Osteocyte (in vitro differentiated cells): ENCODE measurements at places on chromosomes 3 and 15. TPM values are rescaled to one million over a fixed set of nuclear protein-coding genes. Genes with fewer than 3 reads are reported as not detected.

DNA sequence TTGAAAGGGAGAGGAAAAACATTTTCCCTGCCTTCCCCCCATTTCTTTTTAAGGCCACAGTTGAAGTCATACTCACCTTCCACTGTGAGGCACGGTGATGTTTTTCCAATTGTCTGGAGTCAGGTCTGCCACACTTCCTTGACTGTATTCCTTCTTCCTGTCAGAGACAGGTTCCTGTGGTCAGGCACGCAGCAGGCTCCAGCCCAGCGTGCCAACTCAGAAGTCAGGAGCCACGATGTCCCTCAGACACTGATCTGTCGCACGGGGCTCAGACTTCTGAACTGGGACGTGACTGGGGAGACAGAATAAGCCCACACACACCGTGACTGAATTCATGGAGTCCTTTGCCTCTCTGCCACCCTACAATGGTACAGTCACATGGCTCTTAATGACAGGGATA, 41.2 kb upstream of the ADAMTS9 start:
- no peak overlapping the region for H3K27ac ChIP-seq
- H3K27me3 ChIP-seq: peaks cover 11% of the 10 kb centered on the region
- DNase-seq: no peak
- peaks cover 6% of the 10 kb centered on the region for H3K4me1 ChIP-seq

DNA sequence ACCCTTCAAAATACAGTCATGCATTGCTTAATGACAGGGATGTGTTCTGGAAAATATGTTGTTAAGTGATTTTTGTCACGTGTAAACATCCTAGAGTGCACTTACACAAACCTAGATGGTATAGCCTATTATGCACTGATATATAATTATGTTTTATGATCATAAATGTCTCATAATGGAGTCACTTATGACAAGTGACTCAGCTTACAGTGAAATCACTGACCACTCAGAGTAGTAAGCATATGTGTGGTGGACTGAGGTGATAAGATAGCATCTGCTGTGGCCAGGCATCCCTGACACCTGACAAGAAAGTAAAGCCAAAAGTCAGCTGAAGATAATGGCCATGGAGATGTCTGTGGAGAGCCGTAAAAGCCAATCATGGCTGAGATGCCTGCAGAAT, 5.4 kb downstream of the ACAD11 start:
- no peak overlapping the region for H3K27ac ChIP-seq
- peaks cover 17% of the 10 kb centered on the region for H3K4me1 ChIP-seq
- H3K36me3 ChIP-seq: no peaks in the 10 kb centered on the region
- no peak for DNase-seq

DNA sequence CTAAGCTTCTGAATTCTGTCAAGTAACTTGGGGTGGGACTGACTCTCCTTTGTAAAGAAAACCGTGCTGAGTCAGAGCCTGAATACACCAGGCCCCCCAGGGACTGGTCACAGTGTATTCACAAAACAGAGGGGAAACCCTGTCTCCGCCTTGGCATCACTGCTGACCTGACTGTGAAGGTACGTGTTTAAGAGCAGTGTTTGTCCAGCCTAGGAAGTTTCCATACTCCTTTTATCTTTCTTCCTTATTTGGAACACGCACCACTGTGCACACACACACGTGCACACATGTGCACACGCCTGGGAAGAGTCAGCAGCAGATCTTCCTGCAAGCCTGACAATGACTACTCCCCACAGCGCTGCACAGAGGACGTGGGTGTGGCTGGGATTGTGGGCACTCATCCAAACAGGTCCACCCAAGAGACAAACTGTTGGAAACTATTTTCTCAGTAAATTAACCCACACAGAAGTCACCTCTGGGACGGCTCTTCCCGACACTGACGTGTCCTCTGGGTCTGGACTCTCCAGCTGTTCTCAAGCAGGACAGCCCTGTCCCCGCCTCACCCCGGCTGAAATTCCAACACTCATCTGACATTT, 87.7 kb downstream of the ATP10A start:
- H3K27me3 ChIP-seq: no peaks in the 10 kb centered on the region

ITIH1 gene
- not detected in 2 replicates for total RNA-seq
